Hypothalamus (tissue), 51 donors: ENCODE measurements at places on chromosomes 6 and 20.

DNA sequence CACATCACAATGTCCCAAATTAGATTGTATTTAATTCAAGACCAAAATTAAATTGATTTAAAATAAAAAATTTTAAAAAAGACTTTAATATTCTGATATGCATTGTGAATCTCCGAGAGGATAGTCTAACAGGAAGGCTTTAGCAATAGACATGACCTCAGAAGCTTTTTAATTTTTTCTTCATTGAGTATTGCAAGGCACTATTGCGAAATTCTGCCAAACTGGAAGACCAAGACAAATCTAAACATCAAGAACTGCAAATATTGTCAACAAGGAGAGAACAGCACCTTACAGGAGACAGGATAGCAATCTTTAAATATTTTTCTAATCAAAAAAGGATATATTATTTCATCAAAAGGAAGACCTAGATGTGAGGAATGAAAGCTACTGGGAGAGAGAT lies 56.9 kb downstream of the BMP5 start:
- DNase-seq, result no peak

DNA sequence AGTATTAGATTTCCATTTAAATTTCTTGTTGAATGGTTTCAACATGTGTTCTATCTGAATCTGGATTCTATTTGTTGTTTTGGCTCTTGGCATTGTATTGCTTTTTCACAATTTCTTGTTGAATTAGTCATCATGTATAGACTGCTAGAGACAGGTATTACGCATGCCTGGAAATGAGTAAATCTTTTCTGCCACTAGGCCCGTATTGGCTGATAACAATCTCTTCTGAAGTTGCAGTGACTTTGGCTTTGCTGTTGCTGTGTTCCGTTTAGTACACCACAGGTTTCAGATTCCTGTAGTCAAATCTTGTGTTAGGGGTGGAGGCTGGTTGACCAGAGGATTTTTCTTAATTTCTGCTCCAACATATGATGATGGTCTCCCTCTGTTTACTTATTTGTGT lies 1339.4 kb downstream of the GRIK2 start:
- DNase-seq, result no peak

DNA sequence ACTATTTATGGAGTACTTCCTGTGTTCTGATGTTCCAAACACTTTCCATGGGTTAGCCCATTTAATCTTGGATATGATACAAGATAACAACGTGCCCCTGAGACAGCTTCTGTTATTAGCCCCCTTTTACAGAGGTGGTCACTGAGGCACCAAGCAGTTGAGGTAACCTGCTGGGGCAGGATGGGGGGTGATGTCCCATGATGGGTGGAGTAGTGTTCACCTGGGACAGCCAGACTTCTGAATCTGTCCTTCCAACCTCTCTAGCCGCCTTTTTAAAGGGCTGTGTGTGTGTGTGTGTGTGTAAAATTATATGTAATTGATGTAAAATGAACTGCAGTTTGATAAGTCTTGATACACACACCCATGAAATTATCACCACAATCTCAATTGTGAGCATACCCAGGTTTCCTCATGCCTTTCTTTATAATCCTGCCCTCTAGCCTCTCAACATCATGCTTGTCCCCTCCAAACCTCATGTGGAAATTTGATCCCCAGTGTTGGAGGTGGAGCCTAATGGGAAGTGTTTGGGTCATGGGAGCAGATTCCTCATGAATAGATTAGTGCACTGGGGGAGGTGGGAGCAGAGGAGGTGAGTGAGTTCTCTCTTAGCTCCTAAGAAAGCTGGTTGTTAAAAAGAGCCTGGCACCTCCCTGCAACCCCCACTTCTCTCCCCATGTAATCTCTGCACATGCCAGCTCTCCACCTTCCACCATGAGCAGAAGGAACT lies 39.2 kb downstream of the PLAGL2 start:
- no peak for DNase-seq

DNA sequence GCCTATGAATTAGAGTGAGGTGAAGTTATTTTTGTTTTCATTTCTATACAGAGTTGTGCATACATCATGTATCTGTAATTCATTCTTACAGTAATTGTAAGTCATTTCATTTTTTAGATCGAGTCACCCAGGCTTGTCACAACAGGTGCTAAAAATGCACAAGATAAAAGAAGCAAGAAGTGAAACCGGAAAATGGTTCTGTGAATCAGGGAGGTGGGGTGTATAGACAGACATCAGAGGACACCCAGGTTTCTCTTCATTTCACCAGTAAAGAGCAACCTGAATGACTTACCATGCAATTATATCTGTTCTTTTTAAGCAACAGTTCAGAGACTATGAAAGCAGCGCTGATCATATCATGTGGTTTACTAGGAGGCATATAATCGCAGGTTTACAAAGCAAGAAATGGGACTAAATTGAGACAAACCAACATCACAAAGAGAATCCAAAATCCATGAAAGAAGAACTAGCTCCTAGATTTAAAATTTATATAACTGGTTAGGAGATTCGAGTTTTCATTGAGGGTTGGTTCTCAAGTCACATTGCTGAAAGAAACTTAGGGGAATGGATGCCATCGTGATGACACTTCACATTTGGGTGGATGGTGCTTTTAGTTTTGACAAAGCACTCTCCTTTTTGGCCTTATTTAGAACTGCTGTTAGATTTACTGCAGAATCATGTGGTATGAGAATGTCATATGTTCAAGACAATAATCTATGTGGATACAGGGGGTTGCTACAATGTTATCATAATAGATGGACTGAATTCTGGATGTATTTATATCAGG lies 27.9 kb upstream of the TBC1D7 start:
- no peak for DNase-seq

DNA sequence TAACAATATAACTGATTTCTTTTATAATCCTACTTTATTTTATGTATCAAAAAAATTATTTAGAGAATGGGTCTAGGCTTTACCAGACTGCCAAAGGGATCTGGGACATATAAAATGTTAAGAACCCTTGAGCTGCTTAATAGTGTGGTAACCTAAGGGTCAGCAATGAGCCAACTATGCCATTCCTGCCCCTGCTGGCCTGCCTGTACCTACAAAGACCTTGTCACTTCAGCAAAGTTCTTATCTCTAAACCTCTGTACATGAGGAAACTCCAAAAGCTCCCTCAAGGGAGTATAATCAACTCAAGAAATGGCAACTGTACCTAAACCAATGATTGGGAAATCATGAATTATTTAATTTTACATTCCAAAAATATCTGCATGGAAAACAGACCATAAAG lies 266.9 kb downstream of the PKHD1 start:
- DNase-seq, result no peak

GRCh38 chr6:42239333-42239732 lies 21.7 kb upstream of the MRPS10 start:
- no peak for DNase-seq

DNA sequence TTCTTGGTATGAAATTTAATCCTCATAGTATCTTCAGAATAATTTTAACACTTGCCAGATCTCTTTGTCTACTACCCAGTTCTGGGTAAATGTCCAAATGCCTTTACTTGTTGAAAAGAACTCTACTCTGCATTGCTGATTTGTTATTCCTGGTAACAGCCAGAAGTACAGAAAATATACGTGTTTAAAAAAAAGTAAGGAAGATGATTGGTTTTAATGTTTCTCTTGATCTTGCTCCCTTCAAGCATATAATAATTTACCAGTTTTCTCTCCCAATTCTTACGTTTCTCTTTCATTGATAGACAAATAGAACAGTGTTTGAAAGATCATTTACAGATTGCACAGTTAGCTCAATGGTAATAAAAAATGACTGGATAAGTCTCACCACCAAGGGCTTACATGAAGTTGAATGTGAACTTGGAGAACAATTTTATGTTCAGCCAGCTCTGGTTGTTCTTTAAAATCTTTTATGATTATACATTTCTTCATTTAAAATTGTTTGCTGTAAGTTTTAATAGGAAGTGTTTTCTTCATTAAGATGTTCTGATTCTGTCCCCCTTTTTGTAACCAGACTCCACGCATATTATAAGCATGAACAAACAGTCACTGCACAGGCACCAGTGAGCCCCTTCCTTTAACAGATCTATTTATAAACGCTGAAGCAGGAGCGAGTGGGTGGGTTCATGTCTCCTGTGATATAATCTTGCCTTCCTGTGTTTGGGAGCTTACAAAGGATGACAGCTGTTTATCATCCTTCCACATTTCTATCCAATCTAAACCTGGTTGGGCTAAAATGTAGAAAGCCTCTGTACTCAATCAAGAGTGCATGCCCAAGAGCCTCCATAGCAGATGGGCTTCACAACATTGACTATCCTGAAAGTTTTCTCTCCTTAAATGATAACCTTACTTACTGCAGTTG lies 299.5 kb downstream of the PRL start:
- DNase-seq, result no peak

GRCh38 chr6:28225056-28225834 lies at the start of gene ZSCAN9:
TSS of gene ZSCAN9 (plus strand) at chr6:28225275. CDS start at chr6:28227085, 1,810 bp downstream.
- DNase-seq, result peak; percentile 14

GRCh38 chr6:108684771-108685329 lies 124.1 kb downstream of the FOXO3 start:
- DNase-seq, result no peak

GRCh38 chr20:46512943-46513844 lies at the start of gene ZNF334:
TSS of gene ZNF334 (minus strand) at chr20:46513559. CDS start at chr20:46512102, 1,457 bp downstream.
- no peak for DNase-seq

DNA sequence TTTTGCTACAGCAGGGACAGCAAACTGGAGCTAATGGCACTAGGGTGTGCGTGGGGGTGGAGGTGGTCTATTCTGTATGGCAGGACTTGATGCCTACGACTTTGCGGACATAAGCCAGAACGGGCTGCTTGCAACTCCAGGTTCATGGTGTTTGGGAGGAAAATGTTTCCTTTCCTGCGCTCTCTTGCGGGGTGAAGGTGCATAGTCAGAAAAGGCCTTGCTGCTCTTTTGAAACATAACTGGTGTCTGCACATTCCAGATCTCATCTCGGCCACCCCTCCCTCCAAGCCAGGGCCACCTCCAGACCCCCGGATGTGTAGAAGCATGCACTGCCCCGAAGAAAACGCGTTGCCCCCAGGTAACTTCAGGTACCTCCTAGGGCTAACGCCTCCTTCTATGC lies 8.1 kb downstream of the FOXA2 start:
- DNase-seq, result no peak

GRCh38 chr6:166419286-166419685 lies 36.5 kb upstream of the MPC1 start:
- DNase-seq, result no peak

DNA sequence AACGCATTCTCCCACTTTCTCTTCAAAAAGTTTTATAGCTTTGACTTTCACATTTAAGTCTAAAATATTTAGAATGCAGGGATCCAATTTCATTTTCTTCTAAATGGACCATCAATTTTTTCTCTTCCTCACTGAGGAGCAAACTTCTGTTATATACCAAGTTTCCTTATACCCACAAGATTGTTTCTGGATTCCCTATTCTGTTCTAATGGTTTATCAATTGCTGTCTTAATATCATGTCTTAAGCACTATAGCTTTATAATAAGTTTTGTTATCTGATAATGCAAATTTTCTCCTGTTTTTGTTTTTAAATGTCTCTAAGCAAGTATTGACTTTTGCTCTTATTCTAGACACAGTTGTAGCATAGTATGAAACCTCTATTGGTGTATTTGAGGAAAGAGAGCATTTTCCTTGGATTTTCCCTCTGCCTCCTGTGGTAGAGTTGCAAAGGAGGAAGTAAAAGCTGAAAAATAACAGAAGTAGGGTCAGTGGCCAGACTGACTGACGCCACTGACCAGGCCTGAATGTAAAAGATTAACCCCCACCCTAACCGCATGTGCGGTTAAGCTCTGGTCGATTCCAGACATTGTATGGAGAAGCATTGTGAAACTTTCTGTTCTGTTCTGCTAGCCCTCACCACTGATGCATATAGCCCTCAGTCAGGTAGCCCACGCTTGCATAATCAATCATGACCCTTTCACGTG lies 40.3 kb downstream of the GPX5 start:
- no peak for DNase-seq

- DNase-seq, result no peak
These were observed 226.8 kb upstream of the TENT5A start for GRCh38 chr6:81979329-81979728.

- DNase-seq, result no peak
These were observed 64.9 kb downstream of the SYCP2L start for GRCh38 chr6:10951675-10952282.

DNA sequence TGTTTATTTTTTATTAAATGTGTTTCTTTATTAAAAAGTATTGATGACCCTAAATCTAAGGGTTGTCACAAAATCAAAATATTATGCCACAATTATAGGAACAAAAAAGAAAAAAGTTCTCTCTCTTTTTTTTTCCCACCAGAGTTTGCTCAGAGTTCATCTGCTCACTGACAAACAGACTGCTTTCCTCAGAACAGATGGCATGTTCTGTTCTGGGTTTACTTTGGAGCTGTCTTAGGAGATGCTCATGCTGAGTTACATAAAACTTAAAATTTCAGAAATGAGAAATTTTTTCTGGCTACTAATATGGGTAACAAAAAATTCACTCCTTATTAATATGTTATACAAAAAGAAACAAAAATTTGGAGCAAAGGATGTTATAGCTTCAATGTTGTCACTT lies 30.3 kb downstream of the STK38 start:
- no peak for DNase-seq

GRCh38 chr6:90249458-90249857 lies 47.2 kb downstream of the BACH2 start:
- no peak for DNase-seq

GRCh38 chr6:88616380-88616779 lies 347.0 kb downstream of the RNGTT start:
- no peak for DNase-seq

GRCh38 chr6:47043286-47043685 lies 1.2 kb upstream of the ADGRF1 start:
- no peak for DNase-seq

GRCh38 chr6:48889429-48889828 lies 573.6 kb downstream of the MMUT start:
- DNase-seq, result no peak

DNA sequence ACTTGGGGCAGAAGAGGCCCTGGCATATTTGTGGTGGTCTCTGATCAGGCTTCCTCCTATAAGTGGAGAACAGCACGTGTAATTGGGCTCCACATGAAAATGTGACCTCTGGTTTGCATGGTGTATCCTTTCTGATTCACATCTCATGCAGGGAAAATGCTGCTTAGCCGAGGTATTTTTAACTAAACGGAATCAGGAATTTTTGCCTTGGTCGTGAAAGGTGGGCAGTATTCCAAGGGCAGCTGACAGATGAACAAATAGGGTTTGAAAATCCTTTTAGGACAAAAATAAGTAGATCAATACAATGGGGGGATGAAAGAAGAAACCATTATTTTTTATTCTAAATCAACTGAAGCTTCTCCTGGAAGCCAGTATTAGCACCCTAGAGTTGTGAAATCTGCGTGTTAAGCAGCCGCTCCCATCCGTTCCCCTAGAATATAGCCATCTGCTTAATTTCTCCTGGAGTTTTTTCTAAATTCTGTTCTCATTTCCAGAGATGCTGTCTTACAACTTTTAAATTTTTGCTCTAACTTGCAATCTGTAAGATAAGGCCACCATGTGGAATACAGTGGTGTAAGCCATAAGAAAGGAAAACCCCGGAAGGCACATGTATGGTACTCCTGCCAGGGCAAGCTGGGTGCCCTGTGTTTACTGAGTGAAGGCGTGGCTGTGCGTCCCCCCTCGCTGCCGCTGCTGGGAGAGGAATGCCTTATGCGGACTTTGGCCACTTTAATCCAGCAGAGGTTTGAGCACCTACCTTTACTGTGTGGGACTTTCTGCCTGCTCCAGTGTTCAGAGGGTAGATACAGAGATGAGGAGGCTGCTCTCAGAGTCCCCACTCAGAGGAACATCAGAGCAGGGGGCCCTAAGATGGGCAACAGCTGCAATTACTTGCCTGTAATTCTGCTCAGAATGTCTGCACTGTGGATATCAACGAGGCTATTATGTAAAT lies 52.4 kb downstream of the SYNJ2 start:
- no peak for DNase-seq
